ENCODE measurements at places on chromosomes 12 and 14. TPM values are rescaled to one million over a fixed set of nuclear protein-coding genes. Genes with fewer than 3 reads are reported as not detected.

ACOT6 gene
- polyA plus RNA-seq: not detected

STAC3 gene
- 5.1 TPM for polyA plus RNA-seq

C1QL4 gene
- not detected for polyA plus RNA-seq

DHRS2 gene
- polyA plus RNA-seq: 0.70 TPM

WIF1 gene
- 201 TPM for polyA plus RNA-seq

TC2N gene
- polyA plus RNA-seq: 29.2 TPM

SENP1 gene
- polyA plus RNA-seq: 26.1 TPM

CPNE6 gene
- polyA plus RNA-seq: not detected

PTPRR gene
- 0.10 TPM for polyA plus RNA-seq

SCN8A gene
- polyA plus RNA-seq: 1.4 TPM

PROX2 gene
- polyA plus RNA-seq: 3.8 TPM

STRAP gene
- polyA plus RNA-seq: 147 TPM

RGS6 gene
- polyA plus RNA-seq: 3.3 TPM

DNAH10 gene
- 9.2 TPM for polyA plus RNA-seq

CCDC63 gene
- polyA plus RNA-seq: not detected

DNA sequence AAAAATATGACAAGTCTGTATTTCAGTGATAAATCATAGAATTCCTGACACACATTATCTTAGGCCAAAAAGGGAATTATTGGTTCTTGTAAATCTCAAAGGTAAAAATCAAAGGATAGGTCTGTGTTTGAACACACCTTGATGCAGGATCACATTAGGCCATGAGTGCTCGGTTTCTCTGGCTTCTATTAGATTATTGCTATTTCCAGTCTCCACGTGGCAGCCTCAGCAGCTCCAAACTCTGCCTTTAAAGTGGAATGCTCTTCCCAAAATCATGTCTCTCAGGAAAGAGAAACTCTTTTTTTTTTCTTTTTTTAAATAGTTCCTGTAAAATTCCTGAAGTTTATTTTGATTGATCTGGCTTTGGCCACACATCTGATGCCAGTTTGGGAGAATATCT is 105.6 kb upstream of the FRMD6 start:
- no peaks in the 10 kb centered on the region for H3K4me1 ChIP-seq
- DNase-seq: no peak
- H3K27ac ChIP-seq: no peak overlapping the region
- H3K4me3 ChIP-seq: no peak overlapping the region
- H3K36me3 ChIP-seq: no peaks in the 10 kb centered on the region
- H3K27me3 ChIP-seq: no peaks in the 10 kb centered on the region

DNA sequence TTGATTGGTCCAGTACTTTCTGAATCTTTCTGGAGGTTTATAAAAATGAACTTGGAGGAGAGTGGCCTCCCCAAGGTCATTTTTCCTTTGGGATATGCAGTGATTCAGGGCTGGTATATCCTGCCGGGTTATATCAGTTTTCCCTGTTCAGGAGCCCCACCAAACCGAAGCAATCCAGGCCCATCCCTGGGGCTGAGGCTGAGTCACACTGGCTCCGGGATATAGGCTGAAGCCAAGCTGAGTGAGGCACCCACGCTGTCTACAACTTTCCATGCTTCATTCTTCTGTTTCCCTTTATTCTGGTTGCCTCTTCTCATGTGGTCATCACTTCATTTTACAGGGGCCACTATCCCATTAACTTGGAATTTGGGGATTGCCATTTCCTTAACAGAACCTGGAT is 3.4 kb downstream of the SSPN start:
- no peak overlapping the region for H3K27ac ChIP-seq
- no peaks in the 10 kb centered on the region for H3K36me3 ChIP-seq
- peaks cover 44% of the 10 kb centered on the region for H3K27me3 ChIP-seq
- no peak for DNase-seq
- H3K4me1 ChIP-seq: no peaks in the 10 kb centered on the region
- H3K4me3 ChIP-seq: no peak overlapping the region

DNA sequence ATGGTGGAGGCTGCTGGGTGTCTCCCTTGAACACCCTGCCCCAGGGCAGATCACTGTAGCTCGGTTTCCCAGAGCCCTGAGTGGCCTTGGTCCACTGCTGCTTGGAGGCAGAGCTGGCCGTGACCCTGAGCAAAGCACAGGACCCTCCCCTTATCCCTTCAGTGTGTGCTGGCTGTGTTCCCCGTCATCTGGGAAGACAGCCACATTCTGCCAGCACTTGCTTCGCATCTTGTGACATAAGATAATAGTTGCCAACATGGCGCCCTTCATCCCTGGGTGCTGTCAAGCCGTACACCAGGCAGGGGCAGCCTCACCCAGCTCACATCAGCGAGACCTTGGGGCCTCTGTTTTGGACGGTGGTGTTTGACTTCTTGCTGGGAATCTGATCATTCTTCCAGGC is 12.1 kb upstream of the ALDH2 start:
- peaks cover 21% of the 10 kb centered on the region for H3K4me1 ChIP-seq
- H3K36me3 ChIP-seq: peaks cover 33% of the 10 kb centered on the region
- no peak overlapping the region for H3K27ac ChIP-seq
- DNase-seq: peak; percentile 18
- no peaks in the 10 kb centered on the region for H3K27me3 ChIP-seq

DNA sequence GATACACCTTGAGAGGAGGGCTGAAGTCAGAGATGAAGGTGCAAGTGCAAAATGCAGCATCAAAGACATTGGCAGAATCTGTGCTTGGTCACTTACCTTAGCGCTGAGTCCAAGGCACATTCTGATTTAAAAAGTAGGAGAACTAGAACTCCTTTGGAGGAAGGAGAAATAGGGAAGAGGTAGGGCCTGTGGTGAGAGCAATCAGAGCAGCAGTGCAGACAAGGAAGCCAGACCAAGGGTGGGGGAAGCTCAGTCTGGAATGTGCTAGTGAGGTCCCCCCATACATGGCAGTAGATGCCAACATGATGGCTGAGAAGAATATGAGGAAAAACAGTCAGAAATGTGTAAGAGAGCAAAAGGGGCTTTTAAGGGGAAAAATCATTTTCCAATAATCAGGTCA is 206.5 kb downstream of the SSPN start:
- H3K4me3 ChIP-seq: no peak overlapping the region
- no peaks in the 10 kb centered on the region for H3K36me3 ChIP-seq
- no peak overlapping the region for H3K27ac ChIP-seq
- H3K27me3 ChIP-seq: no peaks in the 10 kb centered on the region
- DNase-seq: no peak

DNA sequence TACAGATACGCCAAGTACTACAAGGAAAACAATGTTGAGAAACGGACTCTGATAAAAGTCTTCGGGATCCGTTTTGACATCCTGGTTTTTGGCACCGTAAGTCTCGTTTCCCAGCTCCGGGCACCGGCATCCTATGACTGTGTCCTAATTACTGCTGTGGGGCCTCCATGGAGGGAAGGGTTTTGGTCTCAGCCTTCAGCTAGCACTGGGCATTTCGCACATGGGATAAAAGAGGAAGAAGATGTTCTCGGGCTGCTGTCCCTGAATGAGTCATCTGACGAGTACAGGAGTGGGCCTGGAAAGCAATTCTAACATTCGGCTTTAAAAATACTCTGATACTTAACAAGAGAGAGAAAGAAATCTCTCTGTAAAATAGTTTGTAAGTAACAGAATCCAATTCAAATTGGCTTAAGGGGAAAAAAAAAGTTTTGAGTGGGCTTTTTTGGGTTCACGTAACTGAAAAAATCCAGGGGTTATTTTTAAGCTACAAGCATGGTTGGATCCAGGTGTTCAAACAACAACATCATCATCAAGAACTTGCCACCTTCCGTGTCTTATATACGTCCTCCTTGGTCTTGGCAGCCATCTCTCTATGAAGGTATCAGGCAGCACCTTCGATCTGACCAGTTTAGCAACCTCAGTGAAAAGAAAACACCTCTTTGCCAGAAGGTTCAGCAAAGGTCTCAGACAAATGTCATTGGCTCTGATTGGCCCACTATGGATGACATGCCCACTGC is 34.4 kb upstream of the P2RX4 start:
- H3K36me3 ChIP-seq: no peaks in the 10 kb centered on the region
- H3K4me1 ChIP-seq: peaks cover 33% of the 10 kb centered on the region

DNA sequence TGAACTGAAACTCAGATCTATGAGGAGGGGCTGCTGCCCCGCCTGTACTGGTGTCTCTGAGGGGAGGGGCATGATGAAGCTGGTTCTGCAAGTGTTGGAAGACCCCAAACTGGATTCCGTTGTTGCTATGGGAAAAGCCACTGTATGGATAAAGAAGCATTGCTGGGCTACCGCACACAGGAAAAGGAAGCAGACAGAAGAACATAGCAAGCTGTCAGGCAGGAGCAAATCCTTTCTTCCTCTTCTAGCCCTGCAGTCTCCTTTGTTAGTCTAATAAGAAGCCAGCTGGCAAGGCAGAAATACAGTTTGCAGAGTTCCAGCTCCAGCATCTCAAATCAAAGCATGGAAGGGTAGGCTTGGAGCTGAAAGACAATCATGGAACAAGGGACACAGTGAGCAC is 26.3 kb upstream of the NR1H4 start:
- no peak overlapping the region for H3K27ac ChIP-seq
- H3K4me3 ChIP-seq: no peak overlapping the region
- no peaks in the 10 kb centered on the region for H3K36me3 ChIP-seq
- no peaks in the 10 kb centered on the region for H3K4me1 ChIP-seq
- DNase-seq: no peak

DNA sequence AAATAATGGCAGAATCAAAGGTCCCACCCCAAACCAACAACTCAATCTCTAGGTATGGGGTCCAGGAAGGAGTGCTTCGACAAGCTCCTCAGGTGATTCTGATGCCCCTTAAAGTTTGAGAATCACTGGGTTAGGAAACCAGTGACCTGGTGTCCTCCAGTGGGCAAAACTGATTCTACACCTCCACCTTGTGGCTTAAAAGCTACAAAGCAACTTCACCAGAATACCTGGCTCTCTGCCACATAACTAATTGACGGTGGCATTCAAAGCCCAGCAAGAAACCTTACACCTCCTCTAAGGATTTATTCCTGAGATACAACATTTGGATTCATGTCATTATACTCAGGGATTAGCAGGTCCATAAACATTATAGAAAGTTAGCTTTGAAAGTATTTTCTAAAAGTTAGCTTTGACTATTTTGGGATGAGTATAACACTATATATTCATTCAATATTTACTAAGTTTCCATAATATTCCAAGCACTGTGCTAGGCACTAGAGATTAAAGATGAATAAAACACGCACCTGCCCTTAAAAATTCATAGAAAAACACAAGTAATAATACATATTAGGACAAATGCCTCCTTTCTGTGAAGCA is 45.4 kb downstream of the DCAF5 start:
- DNase-seq: peak; percentile 45
- H3K27ac ChIP-seq: no peak overlapping the region
- no peaks in the 10 kb centered on the region for H3K27me3 ChIP-seq
- no peak overlapping the region for H3K4me3 ChIP-seq
- no peaks in the 10 kb centered on the region for H3K4me1 ChIP-seq
- peaks cover 58% of the 10 kb centered on the region for H3K36me3 ChIP-seq

DNA sequence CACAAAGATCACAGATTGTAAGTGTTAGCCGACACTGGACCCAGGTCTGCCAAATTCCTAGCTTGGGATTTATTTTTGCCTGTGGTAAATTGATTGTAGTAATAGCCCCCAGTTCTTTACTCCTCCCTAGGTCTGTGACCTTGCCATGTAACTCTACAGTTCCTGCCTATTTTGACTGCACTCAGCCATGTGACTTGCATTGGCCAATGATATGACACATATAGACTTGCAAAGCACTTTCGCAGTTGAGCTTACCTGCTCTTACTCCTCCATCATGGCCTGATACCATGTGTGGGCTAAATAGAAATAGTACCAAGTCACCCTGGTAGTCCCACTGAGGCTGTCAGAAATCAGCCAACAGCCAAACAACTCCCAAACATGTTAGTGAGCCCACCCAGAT is 240.3 kb downstream of the DUSP6 start:
- DNase-seq: no peak
- no peaks in the 10 kb centered on the region for H3K27me3 ChIP-seq
- no peaks in the 10 kb centered on the region for H3K4me1 ChIP-seq
- no peak overlapping the region for H3K27ac ChIP-seq
- no peak overlapping the region for H3K4me3 ChIP-seq

GRCh38 chr14:76926521-76927251 is 100.5 kb downstream of the LRRC74A start:
- H3K4me1 ChIP-seq: peaks cover 26% of the 10 kb centered on the region
- DNase-seq: no peak
- H3K36me3 ChIP-seq: no peaks in the 10 kb centered on the region
- H3K4me3 ChIP-seq: no peak overlapping the region

DNA sequence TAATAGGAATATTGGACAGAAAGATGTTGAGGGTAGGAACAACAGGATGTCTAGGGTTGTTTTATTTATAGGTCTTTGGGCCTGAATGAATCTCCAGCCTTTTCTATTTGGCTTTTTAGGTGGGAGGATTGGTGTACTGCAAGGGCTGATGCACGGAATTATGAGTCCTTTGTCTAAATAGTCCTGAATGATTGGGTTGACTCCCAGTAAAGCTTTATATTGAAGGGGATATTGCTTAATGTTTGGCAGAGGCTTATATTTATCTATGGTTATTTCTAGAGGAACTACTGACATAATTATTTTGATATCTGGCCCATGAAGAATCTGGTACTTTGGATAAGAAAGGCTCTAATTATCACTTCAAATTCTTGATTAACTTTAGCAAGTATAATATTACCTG is 253.6 kb upstream of the AVPR1A start:
- no peaks in the 10 kb centered on the region for H3K27me3 ChIP-seq
- H3K27ac ChIP-seq: no peak overlapping the region
- no peak for DNase-seq
- no peaks in the 10 kb centered on the region for H3K4me1 ChIP-seq
- no peak overlapping the region for H3K4me3 ChIP-seq

DNA sequence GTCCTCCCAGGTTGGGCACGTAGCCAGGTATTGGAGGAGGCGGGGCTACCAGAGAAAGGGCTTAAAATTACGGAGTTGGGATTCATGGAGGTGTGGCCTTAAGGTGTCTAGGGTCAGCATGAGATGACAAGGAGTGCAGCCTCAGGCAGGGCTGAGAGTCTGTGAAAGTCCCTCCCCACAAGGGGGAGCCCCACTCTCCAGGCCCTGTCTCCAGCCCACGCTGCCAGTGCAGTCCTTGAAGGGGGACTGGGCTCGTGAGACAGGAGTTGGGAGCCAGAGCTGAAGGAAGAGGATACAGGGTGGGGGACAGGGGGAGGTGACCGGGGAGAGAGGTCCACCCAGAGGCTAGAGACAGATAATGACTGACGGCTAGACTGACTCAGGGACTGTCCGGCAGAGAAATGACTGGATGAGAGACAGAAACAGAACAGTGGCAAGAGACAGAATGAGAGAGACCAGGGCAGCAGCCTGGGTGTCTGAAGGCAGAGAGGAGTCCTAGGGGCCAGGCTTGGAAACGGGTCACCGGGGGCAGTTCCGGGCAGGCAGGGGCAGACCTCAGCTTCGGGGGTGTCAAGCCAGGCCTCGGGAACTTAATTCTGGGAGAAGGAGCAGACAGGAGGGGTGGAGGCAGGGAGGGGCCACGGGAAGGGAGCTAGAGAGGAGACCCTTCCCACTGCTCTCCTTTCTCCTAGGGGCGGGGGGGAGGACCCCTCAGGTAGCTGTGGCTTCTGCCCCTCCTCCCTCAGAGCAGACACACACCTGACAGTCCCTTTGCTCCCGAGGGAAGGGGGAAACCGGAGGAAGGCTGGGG is 970 bp downstream of the CDH24 start:
- H3K4me3 ChIP-seq: peak overlapping the region; percentile 67
- H3K4me1 ChIP-seq: peaks cover 29% of the 10 kb centered on the region
- peak overlapping the region; percentile 37 for H3K27ac ChIP-seq
- DNase-seq: peak; percentile 88
- no peaks in the 10 kb centered on the region for H3K27me3 ChIP-seq
